ENCODE measurements at places on chromosomes 6 and 20. TPM values are rescaled to one million over a fixed set of nuclear protein-coding genes. Genes with fewer than 3 reads are reported as not detected.

- DNase-seq: no peak
Observed at GRCh38 chr20:36454698-36455427, 86.5 kb upstream of the MYL9 start.

- no peak for DNase-seq
Observed at GRCh38 chr20:58378704-58379103, 10.3 kb upstream of the VAPB start.

DNA sequence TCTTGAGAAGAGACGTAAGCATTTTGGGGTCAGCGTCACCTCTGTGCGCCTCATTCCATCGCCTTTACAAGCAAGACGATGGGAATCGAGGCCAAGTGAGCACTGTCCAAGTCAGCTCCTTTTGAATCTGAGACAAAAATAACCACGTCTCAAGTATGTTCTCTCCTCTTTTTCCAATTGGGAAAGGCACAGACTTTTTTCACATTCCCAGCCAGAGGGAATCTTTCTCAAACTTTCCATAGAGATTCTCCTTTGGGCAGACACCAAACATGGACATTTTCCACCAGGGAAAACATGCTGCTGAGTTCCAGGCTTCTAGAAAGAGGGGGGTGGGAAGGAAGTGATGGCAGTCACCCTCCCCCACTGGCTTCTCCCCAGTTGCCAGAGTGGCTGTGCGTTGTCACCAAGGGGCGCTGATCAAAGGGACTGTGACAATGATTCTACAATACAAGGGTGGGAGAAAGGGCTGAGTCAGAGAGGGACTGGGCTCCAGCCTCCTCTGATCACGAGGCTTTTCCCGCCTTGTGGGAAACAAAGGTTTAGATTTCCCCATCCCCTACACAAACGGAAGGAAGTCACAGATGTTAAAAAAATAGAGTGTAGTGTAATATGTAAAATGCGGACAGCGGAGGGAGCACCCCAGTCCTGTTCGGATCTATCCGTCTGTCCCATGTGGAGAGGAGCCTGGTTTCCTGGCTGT lies 281.9 kb upstream of the RNF24 start:
- peak; percentile 24 for DNase-seq

- no peak for DNase-seq
Observed at GRCh38 chr6:89360415-89360999, 8.0 kb upstream of the UBE2J1 start.

GRCh38 chr6:46246081-46246480 lies 75.3 kb upstream of the ENPP5 start:
- no peak for DNase-seq

DNA sequence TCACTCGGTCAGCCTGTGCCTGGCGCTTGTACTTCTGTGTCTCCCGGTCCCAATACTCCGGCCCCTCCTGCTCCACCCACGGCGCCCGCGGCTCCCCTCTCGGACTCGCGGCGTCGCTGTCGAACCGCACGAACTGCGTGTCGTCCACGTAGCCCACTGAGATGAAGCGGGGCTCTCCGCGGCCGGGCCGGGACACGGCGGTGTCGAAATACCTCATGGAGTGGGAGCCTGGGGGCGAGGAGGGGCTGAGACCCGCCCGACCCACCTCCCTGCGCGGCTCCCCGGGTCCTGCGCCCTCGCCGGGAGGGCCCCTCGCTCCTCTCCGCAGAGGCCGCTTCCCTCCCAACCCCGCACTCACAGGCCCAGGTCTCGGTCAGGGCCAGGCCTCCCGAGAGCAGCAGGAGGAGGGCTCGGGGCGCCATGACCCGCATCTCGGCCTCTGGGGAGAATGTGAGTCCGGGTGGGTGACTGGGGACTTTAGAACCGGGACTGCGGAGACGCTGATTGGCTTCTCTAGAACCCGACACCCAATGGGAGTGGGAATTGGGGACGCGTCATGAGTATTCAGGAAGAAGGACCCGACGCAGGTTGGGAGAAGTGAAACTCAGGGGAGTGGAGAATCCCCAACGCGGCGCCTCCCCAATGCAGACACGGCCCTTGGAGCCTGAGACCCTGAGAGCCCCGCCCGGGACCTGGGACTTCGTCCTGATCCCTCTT lies at the start of gene HLA-C:
Gene HLA-C (minus strand): TSS at position 452 of the 717 bp plus-strand sequence. CDS start 21 bp downstream, at position 431.
- peak; percentile 97 for DNase-seq

JPH2 gene
- total RNA-seq: 0.17 TPM
